ENCODE measurements at places on chromosomes 5 and 9.

DNA sequence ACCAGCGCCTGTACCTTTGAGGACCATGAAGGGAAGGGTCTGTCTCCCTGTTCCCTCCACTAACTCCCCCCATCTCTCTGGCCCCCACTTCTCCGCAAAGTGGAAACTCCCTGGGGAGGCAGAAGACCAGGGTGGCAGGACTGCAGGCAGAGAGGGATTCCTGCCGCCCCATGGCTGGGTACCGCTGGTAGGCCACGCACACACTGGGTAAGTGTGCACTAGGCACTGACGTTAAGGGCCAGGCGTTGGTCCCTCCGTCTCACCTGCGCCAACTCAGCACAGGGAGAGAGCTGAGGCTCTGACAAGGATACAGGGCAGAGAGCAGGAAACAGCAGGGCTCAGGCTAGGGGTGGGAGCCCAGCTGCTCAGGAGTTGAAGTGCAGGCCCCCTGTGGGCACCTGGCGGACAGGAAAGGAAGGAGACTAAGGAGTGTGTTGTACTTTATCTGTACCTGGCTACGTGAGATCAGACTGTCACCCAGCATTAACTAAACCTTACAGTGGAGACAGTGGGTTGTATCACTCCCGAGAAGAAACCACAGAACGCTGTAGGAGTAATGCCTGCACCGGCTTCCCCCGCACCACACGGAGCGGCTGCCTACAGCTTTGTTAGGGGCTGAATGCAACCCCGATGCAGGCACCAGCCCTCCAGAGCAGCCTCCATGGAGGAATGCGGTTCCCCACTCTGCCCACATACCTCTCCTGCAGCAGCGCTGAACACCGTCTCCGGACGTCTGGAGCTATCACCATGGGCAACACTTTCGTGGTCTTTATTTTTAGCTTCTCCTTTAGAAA is 34.2 kb upstream of the CLPTM1L start:
- DNase-seq: no peak

- DNase-seq: no peak
Observed at GRCh38 chr5:95759634-95760033, 28.5 kb downstream of the RHOBTB3 start.

- no peak for DNase-seq
Observed at GRCh38 chr5:88816195-88816594, 66.8 kb downstream of the MEF2C start.

DNA sequence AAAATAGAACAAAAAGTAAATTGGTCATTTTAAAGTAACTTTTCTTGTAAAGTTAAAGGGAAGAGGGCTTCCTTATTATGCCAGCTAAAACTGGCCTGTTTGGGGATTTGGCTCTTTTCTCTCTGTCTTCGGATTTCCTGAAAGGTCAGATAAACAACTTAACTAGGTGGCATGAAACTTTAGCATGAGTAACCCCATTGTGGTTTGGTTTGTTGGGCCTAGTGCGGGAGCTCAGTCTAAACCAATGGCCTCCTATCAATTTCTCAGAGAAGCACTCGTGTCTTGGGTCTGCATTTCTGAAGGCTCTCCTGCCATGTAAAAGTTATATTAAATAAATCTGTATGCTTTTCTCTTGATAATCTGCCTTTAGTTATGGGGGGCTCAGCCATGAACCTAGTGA is 48.5 kb upstream of the ANKH start:
- no peak for DNase-seq

DNA sequence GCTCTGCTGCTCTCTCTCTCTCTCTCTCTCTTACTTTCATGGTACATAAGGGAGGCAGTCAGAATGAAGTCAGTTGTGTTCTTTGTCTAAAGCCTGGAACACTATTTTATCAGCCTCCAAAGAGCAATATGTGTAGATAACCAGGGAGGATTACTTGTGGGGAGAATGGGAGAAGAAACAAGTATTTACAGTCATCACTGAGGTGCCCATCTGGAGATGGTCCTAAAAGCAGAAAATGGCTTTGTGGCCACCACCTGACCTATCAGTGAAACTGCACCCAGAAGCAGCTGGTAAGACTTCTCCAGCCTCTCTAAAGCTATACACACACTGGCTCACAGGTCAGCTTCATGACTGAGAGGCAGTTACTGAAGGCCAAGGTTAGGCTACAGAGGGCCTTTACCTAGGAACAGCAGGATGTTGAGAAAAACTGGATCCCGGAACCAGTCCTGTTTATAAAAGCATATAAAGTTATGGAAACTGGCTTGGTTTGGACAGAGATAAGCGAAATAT is 75.1 kb downstream of the MRPS27 start:
- no peak for DNase-seq

GRCh38 chr9:89387197-89387849 is 69.0 kb downstream of the SECISBP2 start:
- no peak for DNase-seq

GRCh38 chr9:16030528-16031185 is 477.8 kb downstream of the CCDC171 start:
- DNase-seq: no peak

DNA sequence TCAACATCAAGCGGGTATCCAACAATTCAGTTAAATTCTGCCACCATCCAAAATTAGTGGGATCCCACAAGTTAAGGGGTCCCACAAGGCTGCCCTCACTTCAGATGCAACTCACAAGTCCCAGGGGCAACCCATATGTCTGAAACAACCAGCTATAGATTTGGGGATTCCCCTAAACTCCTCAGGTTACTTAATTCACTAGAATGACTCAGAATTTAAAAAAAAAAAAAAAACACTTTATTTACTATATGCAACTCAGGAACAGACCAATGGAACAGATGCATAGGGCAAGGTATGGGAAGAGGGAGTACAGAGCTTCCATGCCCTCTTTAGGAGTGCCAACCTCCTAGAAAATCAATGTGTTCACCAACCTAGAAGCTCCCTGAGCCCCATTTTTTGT is 15.1 kb downstream of the AUH start:
- DNase-seq: no peak

GRCh38 chr9:34701023-34701768 is 8.7 kb downstream of the CCL21 start:
- peak; percentile 68 for DNase-seq

DNA sequence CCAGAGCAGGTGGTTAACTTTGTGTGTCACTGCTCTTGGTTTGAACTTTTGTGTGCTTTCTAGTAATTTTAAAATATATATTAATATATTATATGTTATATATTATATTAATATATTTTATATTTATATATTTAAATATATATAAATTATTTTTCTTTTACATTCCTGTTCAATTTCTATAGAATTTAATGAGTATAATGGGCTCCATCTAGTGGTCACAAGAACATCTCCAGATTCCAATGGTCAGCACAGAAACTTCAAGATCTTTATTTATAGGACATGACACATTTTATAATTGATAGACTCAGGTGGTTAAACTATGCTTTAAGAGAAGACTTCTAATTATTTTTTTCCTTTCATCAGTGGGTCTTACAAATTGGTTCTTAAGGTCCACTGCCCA is 39.1 kb downstream of the COL23A1 start:
- no peak for DNase-seq

GRCh38 chr5:171908638-171909037 is 97.8 kb downstream of the FBXW11 start:
- DNase-seq: no peak

DNA sequence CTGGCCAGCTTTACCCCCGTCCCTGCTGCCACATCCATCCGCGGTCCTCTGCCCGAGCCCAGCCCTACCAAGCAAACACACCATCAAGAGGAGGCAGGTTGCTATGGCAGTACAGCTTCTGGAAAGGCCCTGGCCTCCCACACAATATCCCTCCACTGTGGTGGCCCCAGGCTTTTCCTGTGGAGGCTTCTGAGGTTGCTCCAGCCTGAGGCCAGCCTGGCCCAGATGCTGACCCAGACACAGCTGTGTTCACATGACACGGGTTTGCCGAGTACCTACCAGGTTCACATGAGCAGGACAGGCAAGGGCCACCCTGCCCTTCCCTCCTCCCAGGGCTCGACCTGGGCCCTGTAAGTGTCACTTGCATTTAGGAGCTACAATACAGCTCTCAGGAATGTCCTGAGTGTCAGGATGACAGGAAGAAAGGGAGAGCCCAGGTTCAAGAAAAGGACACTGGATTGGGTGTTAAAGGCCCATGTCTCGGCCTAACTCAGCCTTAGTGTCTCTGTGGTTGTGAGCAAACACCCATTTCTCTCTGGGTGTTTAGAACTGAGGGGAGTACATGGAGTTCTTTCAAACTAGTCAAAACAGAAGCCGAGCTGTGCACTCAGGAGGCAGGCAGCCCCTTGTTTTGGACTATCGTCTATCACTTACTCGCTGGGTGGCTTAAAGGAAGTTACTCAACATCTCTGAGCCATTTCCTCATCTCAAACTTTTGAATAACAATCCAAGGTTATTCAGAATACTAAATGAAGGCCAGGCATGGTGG is 40.2 kb downstream of the NAIF1 start:
- no peak for DNase-seq

- DNase-seq: no peak
Observed at GRCh38 chr5:159826351-159827214, 89.7 kb upstream of the ADRA1B start.

- DNase-seq: no peak
Observed at GRCh38 chr9:122127396-122127798, 32.2 kb downstream of the NDUFA8 start.

- no peak for DNase-seq
Observed at GRCh38 chr5:124951105-124951504, 204.7 kb upstream of the ZNF608 start.
